Dermis blood vessel endothelial cell (primary cell): ENCODE measurements at places on chromosomes 7 and 10. TPM values are rescaled to one million over a fixed set of nuclear protein-coding genes. Genes with fewer than 3 reads are reported as not detected.

The CYP3A4 gene
- total RNA-seq: not detected in 2 replicates

The RPEL1 gene
- total RNA-seq: 0.09 and 0.17 TPM in 2 replicates

The UFSP1 gene
- total RNA-seq: 2.2 and 2.9 TPM in 2 replicates

The AKR1C8 gene
- 1.5 TPM in 1 of 2 replicates, not detected in the other for total RNA-seq

The FBXL13 gene
- 0.60 and 0.85 TPM in 2 replicates for total RNA-seq

The SLC16A12 gene
- total RNA-seq: 0.14 and 0.34 TPM in 2 replicates

The SYT15 gene
- 0.51 and 1.5 TPM in 2 replicates for total RNA-seq

The PLXDC2 gene
- 2.7 and 5.5 TPM in 2 replicates for total RNA-seq

The CAMK2G gene
- total RNA-seq: 27.9 and 35.1 TPM in 2 replicates
